ENCODE measurements at places on chromosomes 5 and 9.

DNA sequence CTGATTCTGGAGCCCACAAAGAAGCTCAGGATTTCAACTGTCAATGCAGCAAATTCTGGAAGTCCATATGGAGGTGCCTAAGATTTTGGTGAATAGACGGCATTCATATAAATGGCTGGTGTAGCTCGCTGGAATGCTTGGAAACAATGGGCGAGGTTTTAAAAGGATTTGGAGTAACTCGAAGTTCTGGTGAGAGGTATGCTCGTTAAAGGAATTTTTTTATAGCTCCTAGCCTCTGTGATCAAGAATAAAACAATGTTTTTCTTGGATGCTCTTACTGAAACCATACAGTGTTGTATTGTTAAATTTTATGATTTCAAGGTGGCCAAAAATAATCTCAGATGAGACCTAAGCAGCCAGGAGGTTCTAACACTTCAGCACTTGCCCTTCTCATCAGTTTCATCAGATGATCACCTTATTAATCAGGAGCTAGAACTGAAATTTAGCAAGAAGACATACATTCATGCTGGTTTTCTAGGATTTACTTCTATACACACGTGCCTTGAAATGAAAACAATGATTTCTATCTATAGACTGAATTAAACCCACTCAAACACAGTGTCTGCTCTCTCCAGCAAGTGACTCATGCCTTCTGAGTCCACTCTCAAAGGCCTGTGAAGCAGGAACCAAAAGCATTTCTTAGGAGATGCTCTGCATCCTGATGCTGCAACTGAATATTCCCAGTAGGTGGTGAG, 79.2 kb downstream of the OTULIN start:
- DNase-seq, result no peak

- DNase-seq, result no peak
These were observed 298.0 kb downstream of the DOCK8 start for GRCh38 chr9:512555-513272.

GRCh38 chr5:145937432-145938250, 1.3 kb downstream of the SH3RF2 start:
- DNase-seq, result no peak

GRCh38 chr9:85248514-85249312, 493.0 kb downstream of the AGTPBP1 start:
- DNase-seq, result no peak

- peak; percentile 27 for DNase-seq
These were observed 59.0 kb downstream of the USP20 start for GRCh38 chr9:129894120-129894823.

- DNase-seq, result no peak
These were observed 4.5 kb upstream of the PLPP6 start for GRCh38 chr9:4657426-4658159.

- no peak for DNase-seq
These were observed 58.2 kb downstream of the GALNT10 start for GRCh38 chr5:154248691-154249090.

DNA sequence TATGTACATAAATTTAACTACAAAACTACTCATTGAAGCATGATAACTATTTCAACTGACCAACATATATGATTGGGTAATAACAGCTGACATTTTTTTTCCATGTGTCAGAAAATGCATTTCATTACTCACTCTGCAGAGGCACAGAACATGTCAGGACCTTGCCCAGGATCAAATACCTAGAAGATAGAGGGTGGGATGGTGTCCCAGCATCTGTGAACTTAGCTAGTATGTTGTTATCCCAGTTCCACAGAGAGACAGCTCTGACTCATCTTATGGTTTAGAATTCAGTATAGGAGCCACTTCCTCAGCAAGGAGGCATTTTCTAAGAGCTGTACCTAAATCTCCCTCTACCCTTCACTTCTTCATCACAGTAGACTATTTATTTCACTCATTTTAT, 1198.6 kb upstream of the ACO1 start:
- DNase-seq, result no peak

DNA sequence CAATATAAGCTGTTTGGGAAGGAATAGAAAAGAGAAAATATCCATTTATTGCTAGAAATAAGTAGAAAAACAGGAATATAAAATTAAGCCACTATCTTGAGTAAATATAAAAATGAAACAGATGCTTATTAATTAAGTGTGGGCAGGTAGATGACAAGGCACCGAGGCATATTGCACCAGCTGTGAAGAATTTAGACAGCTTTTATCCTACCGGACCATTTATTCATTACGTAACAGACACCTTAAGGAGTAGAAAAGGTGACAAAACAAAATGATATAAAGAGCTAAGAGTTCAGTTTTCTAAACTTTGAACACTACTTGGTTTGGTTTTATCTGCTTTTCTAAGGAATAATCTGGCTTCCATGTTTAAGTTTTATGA, 404.1 kb downstream of the PTPRD start:
- no peak for DNase-seq

GRCh38 chr5:82100303-82101077, 128.7 kb downstream of the ATG10 start:
- DNase-seq, result no peak

- no peak for DNase-seq
These were observed 314.5 kb upstream of the RFX3 start for GRCh38 chr9:3840311-3840710.

DNA sequence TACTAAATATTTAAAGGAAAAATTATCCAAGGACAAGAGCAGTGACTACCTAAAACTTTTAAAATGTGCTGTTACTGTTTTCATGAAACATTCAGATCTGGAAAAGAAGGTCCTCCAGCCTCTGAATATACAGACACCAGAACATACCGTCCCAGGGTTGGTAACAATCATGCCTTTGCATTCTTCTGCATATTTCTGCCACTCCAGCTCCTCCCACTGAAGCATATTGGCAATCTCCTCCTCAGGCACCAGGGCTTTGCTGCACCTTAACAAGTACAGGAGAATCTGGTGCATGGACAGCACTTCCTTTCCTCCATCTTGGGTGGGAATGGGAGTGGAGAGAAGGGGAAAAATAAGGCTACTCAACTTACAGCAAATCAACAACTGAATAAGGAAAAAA, 60.0 kb downstream of the DROSHA start:
- DNase-seq, result no peak

DNA sequence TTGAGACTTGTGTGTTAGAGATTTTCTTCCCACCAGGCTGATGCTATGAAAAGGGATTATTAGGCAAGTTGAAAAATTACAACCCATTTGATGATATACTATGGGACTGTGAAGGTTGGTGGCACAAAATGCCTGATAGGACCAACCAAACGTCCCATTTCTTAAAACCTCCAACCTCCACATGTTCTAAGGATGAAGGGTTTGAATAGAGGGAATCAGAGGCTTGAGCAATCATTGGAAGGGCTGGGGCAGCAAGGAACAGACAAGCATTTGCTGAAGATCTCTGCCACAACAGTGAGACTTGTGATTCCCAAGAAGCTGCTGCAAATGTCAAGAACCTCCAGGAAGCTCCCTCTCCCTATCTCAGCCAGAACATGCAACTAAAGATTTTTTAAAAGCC, 283.1 kb downstream of the ELAVL2 start:
- DNase-seq, result no peak

- DNase-seq, result no peak
These were observed 163.8 kb upstream of the KLF4 start for GRCh38 chr9:107653263-107653821.

- no peak for DNase-seq
These were observed 189.9 kb downstream of the ARL15 start for GRCh38 chr5:54120473-54120872.

- DNase-seq, result no peak
These were observed 73.6 kb upstream of the RETREG1 start for GRCh38 chr5:16690243-16690852.

GRCh38 chr9:132948482-132949050, 4.2 kb upstream of the TSC1 start:
- DNase-seq, result no peak

DNA sequence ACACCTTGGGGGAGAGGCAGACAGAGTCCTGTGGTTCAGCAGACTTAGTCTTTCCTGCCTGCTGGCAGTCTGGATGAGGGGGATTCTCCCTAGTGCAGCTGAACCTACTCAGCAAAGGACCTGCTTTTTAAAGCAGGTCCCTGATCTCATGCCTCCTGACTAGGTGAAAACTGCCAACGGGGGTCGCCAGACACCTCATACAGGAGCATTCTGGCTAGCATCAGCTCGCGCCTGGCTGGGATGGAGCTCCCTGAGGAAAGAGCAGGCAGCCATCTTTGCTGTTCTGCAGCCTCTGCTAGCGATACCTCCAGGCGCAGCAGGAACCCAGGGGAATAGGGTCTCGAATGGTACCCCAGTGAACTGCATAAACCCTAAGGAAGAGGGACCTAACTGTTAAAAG, 225.2 kb downstream of the CDH9 start:
- DNase-seq, result no peak

DNA sequence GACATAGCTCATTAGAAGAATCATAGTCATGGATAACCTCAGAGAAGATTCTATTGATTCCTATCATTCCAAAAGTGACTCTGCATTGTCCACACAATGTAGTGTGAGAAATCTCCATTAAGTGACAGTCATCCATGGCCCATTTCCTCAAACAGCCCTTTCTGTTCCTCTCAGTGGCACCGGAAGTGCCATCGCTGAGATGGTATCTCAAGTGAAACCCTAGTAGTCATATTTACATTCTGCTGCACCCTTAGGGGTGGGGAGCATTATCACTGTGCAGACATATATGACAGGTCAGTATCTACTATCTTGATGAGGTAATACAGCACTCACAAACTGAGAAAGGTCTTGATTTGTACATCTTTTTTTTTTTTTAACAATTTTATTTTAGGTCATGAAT, 55.4 kb upstream of the MIER3 start:
- peak; percentile 6 for DNase-seq

DNA sequence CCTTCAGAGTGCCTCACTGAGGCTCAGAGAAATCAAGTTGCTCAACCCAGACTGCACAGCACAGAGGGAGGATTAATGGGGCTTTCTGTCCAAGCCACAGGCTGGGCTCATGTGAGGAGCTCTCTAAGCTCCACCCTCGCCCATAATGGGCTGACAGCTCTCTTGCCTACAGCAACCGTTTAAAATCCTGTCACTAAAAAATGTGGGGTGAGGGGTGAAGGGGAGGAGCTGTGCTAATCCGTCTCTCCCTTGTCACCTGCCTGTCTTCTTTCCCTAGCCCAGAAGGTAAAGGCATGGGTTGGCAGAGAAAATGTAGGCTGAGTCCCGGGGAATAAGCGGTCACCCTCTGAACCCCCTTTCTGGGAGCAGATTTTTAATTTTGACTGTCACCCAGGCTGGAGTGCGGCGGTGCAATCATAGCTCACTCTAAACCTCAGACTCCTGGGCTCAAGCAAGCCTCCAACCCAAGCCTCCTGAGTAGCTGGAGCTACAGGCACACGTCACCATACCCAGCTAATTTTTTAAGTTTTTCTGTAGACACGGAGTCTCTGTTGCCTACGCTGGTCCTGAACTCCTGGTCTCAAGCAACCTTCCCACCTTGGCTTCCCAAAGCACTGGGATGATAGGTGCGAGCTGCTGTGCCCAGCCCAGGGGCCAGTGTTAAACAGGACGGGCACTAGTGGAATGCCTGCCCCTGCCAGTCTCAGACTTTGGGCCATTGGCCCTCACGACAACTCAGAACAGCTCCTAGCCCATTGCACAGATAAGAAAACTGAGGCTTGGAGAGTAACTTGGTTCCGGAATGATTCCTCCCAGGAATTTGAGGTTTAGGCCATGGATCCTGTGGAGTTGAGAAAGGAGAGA, 89.5 kb downstream of the LMX1B start:
- no peak for DNase-seq

DNA sequence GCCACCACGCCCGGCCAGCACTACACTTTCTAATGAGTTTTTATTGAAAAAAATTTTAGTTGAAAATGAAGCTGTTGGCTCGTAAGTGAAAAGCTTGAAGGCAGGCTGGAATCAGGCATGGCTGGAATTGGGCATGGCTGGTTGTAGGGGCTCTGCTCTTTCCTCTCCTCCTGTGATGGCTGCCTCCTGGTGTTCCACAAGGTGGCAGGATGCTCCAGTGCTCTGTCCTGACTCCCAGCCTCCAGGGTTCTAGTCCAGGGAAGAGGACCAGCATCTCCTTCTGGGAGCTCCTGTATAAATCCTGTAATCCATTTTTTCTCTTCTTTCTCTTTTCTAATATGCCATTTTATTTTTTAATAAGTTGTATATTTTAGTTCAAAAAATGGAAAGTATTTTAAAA, 57.2 kb upstream of the DHFR start:
- no peak for DNase-seq

- DNase-seq, result no peak
These were observed 2.0 kb upstream of the APC start for GRCh38 chr5:112735702-112736101.

- no peak for DNase-seq
These were observed 325.6 kb downstream of the PRELID2 start for GRCh38 chr5:145509336-145510136.

GRCh38 chr5:54073735-54074134, 236.6 kb downstream of the ARL15 start:
- DNase-seq, result no peak

GRCh38 chr5:24591426-24591825, 53.4 kb downstream of the CDH10 start:
- DNase-seq, result no peak

GRCh38 chr5:134245101-134245604, 19.3 kb upstream of the PPP2CA start:
- DNase-seq, result no peak

GRCh38 chr5:132411304-132412013, 41.9 kb downstream of the SLC22A5 start:
- DNase-seq, result no peak

DNA sequence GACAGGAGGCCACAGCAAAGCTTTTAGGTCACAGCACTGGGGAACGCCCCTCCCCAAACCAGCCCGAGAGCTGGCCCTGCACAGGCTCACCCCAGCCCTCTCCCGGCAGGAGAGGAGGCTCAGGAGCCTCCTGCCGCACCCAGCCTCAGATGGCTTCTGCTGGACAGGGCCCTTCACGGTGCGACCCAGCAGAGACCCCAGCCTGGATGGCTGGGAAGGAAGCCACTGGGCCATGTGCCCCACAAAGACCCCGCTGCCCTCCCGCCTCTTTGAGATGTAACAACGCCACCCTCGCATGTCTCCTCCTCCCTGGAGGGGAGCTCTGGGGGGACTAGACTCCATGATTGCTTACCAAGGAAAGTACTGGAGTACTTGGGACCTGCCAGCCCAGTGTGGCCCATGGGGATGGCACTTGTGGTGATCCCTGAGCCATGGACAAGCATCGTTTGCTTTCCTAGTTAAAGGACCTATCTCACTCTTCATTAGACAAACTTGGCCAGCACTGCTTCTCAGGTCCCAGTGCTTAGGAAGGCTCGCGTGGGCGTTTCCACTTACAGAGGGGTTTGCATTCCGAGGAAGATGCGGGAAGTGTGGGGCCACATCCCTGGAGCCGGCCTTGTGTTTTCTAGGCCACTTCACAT, 9.0 kb downstream of the MYMK start:
- DNase-seq, result no peak

DNA sequence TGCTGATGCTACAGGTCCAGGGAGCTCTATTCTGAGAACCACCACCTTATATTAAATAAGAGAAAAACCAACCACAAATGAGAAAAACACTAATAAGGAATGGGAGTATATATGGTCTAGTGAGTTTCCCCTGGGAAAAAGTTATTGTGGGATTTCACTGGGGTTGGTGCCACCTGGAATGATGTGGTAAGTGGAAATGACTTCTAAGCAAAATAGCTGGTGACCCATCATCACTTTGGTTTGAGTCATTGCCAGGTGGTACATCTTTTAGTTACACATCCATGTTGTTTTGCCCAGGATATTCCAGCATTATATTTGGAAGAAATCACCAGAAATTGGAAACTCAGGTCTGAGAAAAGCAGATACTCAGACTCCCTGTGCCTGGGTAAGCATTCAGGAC, 437.3 kb downstream of the DTWD2 start:
- no peak for DNase-seq
